Suppressor macrophage (primary cell): ENCODE measurements at places on chromosomes 2 and 18.

DNA sequence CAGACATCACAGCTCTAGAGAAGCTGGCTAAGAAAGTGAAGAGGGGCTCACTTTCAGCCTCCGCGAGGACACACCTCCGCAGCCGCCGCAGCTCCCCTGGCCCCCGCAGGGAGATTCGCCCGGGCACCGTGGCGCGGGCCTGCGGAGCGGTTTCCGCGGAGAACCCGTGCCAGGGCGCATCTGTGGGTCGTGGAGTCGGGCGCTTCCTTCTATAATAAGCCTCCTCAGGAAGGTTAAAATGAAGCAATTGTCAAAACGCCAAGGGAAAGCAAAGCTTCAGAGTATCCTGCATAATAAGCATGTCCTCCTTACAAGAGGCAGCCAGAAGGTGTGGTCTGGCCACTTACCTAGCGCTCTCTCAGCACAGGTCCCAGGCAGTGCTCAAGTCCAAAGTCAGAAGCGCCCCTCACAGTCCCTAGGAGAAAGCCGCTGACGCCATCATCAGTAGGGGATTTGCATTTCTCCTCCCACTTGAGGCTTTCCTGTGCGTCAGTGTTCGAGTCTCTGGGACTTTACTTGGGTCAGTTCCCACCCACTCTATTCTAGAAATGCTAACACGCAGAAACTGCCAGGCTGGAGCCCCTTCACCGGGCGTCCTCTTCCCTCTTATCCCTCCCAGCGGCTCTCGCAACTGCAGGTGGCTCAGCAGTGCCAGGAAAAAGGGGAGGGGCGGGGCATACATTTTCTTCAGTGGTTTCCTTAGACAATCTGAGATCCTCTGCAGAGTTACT, at the start of gene STAT4:
Gene STAT4 (minus strand): TSS at position 395 of the 731 bp plus-strand sequence. CDS start 2,791 bp downstream, outside the sequence.
- DNase-seq = peak; percentile 95

GRCh38 chr2:211737282-211737681, 801.3 kb downstream of the ERBB4 start:
- DNase-seq = no peak

- DNase-seq = no peak
These were observed 78.9 kb upstream of the SPRED2 start for GRCh38 chr2:65511306-65511705.

DNA sequence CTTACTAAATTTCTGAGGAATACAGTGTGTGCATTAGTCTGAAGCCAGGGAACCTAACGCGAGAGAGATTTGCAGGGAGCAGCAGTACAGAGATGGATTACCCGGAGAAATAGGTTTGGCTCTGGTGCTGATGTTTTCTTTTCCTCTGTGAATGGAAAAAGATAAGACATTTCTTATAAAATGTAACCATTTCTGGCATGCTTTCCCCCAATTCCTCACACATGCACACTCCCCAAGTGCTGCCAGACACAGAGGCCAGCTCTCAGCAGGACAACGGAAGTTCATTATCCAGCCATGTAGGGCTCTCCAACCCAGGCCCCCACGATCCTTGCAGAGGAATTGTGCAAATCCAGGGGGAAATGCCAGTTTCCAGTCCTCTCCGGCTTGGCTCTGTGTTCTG, 224.5 kb upstream of the MGAT5 start:
- DNase-seq = no peak

GRCh38 chr2:143397884-143398614, 268.8 kb downstream of the ARHGAP15 start:
- peak; percentile 10 for DNase-seq
